ENCODE measurements at places on chromosomes 7 and 10. TPM values are rescaled to one million over a fixed set of nuclear protein-coding genes. Genes with fewer than 3 reads are reported as not detected.

DNA sequence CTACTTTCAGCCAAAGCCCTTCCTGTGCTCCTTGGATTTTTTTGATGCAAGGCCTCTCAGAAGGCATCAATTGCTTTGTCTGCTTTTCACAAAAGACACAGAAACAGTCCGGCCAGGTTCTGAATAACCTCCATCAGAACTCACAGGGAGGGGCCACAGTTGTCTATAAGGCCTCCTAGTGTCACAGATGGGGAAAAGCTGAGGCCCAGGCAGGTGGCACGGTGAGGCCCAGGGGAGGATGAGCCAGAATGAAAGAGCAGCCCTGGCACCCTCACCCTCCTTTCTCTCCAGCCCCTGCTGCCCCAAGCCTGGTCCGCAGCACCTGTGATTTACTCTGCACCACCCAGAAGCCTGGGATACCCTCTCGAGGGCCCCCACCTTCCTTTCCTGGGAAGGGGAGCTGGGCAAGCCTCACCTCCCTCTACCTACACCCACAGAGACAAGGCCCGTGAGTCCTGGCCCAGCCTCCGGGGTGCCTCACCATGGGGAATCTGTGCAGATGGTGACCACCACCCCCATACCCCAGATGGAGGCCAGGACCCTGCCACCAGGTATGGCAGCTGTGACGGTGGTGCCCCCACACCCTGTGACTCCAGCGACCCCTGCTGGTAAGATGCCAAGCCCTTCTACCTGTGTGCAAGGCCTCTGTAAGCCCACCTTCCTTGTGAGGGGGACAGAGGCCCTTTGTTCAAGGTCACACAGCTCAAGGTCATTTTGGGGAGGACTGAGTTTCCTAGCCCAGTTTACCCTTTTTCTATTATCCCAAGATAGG is 26.2 kb upstream of the ZNF467 start:
- DNase-seq: no peak
- no peak overlapping the region for H3K4me3 ChIP-seq
- no peak overlapping the region for H3K27ac ChIP-seq

- no peak overlapping the region for H3K4me3 ChIP-seq
- DNase-seq: no peak
- no peaks in the 10 kb centered on the region for H3K27me3 ChIP-seq
- H3K36me3 ChIP-seq: peaks cover 8% of the 10 kb centered on the region
Observed at GRCh38 chr10:98195120-98195519, 60.7 kb downstream of the R3HCC1L start.

BMPER gene
- total RNA-seq: 0.89 TPM

DNA sequence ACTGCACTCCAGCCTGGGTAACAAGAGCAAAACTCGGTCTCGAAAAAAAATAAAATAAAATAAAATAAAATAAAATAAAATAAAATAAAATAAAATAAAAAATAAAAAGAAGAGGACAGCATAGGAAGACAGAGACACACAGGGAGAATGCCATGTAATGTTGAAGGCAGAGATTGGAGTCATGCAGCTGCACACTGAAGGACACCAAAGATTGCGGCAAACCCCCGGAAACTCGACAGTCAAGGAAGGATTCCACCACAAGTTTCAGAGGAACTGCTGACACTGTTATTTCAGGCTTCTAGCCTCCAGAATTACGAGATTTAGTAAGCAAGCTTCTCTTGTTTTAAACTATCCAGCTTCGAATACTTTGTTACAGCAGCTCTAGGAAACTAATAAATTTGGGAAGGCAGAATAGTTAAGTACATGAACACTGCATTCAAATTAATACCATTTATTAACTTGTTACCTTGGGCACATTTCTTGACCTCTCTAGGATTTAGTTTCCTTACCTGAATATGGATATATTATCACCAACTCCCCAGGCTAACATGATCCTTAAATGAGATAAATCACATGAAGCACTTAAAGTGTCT is 9.5 kb downstream of the CPED1 start:
- H3K4me1 ChIP-seq: peaks cover 17% of the 10 kb centered on the region
- no peaks in the 10 kb centered on the region for H3K36me3 ChIP-seq
- DNase-seq: no peak
- H3K4me3 ChIP-seq: no peak overlapping the region

GRCh38 chr7:135959646-135960363 is 17.4 kb downstream of the MTPN start:
- DNase-seq: no peak
- H3K27ac ChIP-seq: no peak overlapping the region
- no peaks in the 10 kb centered on the region for H3K36me3 ChIP-seq
- no peak overlapping the region for H3K4me3 ChIP-seq

DNA sequence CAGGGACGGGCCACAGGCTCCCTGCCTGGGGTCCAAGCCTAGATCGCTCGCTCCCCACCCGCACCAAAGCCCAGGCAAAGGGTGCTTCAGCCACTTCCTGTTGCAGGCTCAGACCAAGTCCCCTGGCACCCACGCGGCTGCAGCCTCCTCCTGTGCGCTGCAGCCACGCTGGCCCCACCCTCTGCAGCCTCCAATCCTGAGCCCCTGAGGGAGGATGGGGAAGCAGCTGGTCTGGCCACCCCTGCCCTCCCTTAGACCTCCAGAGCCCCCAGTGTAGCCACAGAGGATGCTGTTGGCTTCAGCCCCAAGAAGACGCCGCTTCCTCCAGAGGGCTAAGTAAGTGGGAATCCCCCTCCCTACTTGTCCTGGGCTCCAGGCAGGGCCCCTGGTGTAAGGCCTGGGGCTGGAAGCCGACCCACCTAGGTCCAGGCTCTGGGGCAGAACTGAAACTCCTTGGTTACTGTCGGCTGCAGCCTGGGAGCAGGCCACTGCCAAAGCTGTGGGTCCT is 9.4 kb downstream of the LIMK1 start:
- H3K4me1 ChIP-seq: peaks cover 37% of the 10 kb centered on the region
- H3K4me3 ChIP-seq: peak overlapping the region; percentile 50
- no peak for DNase-seq
- peaks cover 15% of the 10 kb centered on the region for H3K36me3 ChIP-seq
- H3K27me3 ChIP-seq: no peaks in the 10 kb centered on the region

GRCh38 chr7:22375359-22376048 is 18.6 kb upstream of the RAPGEF5 start:
- peaks cover 6% of the 10 kb centered on the region for H3K4me1 ChIP-seq
- no peak overlapping the region for H3K4me3 ChIP-seq
- no peak for DNase-seq
- H3K36me3 ChIP-seq: no peaks in the 10 kb centered on the region
- H3K27ac ChIP-seq: no peak overlapping the region
- no peaks in the 10 kb centered on the region for H3K27me3 ChIP-seq

GRCh38 chr7:69638674-69639073 is 40.4 kb downstream of the AUTS2 start:
- H3K4me3 ChIP-seq: no peak overlapping the region
- H3K4me1 ChIP-seq: no peaks in the 10 kb centered on the region
- no peak overlapping the region for H3K27ac ChIP-seq
- no peaks in the 10 kb centered on the region for H3K36me3 ChIP-seq

DNA sequence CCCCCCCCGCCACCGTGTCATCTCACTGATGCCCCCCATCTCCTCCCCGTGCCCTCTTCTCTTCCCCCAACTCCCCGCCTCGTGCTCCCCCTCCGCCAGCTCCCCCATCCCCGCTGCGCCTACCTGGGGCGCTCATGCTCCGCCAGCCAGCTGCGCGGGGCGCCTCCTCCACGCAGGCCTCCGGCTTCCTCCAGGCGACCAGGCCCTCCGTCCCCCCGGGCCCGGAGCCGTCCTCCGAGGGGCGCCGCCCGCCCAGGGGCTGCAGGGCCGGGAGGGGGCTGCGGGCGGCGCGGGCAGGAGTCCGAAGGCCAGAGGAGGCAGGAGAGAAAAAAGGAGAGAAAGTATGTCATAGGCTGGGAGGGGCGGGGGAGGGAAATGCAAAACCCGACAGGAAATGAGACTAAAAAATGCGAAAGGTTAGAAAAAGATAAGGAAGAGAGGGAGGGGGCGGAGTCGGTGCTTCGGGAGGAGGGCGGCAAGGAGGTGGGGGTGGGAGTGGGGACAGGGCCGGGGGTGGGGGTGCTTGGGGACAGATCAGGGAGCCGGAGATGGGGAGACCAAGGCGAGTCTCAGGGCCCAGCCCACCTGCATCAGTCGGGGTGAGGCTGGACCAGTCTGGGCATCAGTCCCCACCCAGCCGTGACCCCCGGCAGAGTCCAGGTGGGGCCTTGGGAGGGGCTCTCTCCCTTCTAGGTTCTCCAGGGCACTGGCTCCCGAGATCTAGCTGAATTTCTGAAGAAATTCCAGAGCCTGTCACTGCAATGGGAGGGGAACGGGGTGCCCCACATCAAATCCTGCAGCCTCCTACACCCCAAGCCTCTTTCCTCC is at the start of gene CARD11:
Gene CARD11 (minus strand): TSS at position 324 of the 828 bp plus-strand sequence. CDS start 85,361 bp downstream, outside the sequence.
- H3K27me3 ChIP-seq: peaks cover 38% of the 10 kb centered on the region
- H3K4me3 ChIP-seq: peak within 1 kb of the TSS; percentile 30
- DNase-seq: no peak

PLAC9 gene
- total RNA-seq: 6.4 TPM

Measured in suprapubic skin (tissue), 4 donors.